ENCODE measurements at places on chromosomes 2 and 18.

GRCh38 chr2:69535817-69536241, 98.6 kb upstream of the NFU1 start:
- DNase-seq = no peak

- peak; percentile 66 for DNase-seq
Observed at GRCh38 chr2:96554293-96555145, 18.0 kb downstream of the ARID5A start.

GRCh38 chr18:22169889-22170420, 566 bp downstream of the GATA6 start:
- DNase-seq = peak; percentile 58

- DNase-seq = no peak
Observed at GRCh38 chr2:161427664-161428587, 11.8 kb downstream of the TBR1 start.

GRCh38 chr2:10356439-10356811, 53.7 kb downstream of the HPCAL1 start:
- no peak for DNase-seq

DNA sequence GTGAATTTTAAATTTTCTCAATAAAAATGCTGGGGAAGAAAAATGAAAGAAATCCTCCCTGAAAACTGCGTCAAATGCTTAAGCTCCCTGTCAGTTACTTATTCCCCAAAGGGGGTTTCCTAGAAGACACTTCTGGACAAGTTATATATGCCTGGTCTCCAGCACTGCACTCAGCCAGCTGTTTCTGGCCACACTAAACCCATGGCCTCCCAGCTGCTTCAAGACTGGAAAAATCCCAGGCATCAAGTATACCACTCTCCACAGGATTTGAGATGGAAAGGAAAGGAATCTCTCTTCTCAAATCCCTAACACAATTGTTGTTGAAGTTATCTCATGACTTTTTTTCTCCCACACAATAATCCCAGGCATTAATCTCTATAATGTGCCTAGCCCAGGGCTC, 245.7 kb downstream of the NBAS start:
- DNase-seq = no peak

- no peak for DNase-seq
Observed at GRCh38 chr2:216887138-216887537, 27.3 kb upstream of the TNP1 start.

Measured in fibroblast of pulmonary artery (primary cell).